ENCODE measurements at places on chromosomes 2 and 18. TPM values are rescaled to one million over a fixed set of nuclear protein-coding genes. Genes with fewer than 3 reads are reported as not detected.

- H3K27me3 ChIP-seq: no peaks in the 10 kb centered on the region
- no peak overlapping the region for H3K4me3 ChIP-seq
- H3K4me1 ChIP-seq: no peaks in the 10 kb centered on the region
- H3K36me3 ChIP-seq: no peaks in the 10 kb centered on the region
- H3K27ac ChIP-seq: no peak overlapping the region
- peak; percentile 10 for DNase-seq
Observed at GRCh38 chr2:5285872-5286769, 406.1 kb upstream of the SOX11 start.

MAP3K20 gene
- polyA plus RNA-seq: 89.5 TPM

DNA sequence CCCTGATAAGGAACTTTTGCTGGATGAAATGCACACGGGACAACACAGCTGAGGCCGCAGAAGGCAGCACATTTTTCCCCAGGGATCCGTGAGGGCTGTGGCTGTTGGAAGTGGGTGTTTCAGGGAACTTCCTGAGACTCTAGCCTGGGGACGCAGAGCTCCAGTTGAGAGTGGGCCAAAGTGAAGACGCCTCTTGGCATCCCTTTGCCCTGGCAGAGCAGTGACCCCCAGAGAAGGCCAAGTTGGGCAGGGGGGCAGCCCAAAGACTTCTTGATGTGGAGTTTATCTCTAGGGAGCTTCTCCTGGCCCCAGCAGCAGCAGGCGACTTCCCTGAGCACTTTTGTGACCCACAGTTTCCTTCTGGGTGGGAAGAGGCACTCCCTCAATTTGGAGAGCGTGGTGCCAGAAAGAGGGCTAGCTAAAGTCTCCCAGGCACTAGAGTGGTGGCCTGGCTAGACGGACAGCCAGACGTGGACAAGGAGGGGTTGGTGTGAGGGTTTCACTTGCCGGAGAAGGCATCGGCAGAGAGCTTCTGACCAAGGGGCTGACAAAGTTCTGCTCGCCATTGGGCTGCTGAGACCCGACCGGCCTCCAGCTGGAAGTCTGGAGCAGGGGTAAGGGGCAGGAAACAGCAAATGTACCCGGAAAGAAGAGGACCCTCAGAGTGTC is 108.8 kb downstream of the ACKR3 start:
- no peak for DNase-seq
- no peaks in the 10 kb centered on the region for H3K36me3 ChIP-seq
- H3K4me3 ChIP-seq: no peak overlapping the region
- peaks cover 9% of the 10 kb centered on the region for H3K4me1 ChIP-seq
- no peak overlapping the region for H3K27ac ChIP-seq

DNA sequence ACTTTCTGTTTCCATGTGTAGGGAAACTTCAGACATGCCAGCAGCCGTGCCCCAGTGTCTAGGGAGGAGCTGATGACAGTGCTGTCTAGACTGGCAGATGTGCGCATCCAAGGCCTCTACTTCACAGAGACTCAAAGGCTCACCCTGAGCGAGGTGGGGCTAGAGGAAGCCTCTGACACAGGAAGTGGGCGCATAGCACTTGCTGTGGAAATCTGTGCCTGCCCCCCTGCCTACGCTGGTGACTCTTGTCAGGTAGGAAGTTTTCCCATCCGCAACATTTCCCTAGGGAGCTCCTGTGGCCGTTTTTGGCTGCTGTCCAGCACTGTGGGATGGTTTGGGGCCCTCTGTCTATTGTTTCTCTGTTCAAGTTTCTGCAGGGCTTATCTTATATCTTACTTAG is 143.1 kb upstream of the TTC39C start:
- peaks cover 9% of the 10 kb centered on the region for H3K27me3 ChIP-seq
- DNase-seq: no peak
- no peak overlapping the region for H3K4me3 ChIP-seq
- H3K27ac ChIP-seq: no peak overlapping the region
- no peaks in the 10 kb centered on the region for H3K4me1 ChIP-seq

GRCh38 chr2:218990612-218991011 is 2.6 kb downstream of the CRYBA2 start:
- no peak overlapping the region for H3K4me3 ChIP-seq
- H3K27ac ChIP-seq: no peak overlapping the region
- H3K27me3 ChIP-seq: peaks cover 100% of the 10 kb centered on the region
- DNase-seq: no peak
- H3K36me3 ChIP-seq: no peaks in the 10 kb centered on the region
- peaks cover 15% of the 10 kb centered on the region for H3K4me1 ChIP-seq

GALNT5 gene
- 7.4 TPM for polyA plus RNA-seq
